NCI-H1694 treated with DMSO at 0.1 percent for 48 hours (cell line): ENCODE measurements at places on chromosomes 11 and 22.

DNA sequence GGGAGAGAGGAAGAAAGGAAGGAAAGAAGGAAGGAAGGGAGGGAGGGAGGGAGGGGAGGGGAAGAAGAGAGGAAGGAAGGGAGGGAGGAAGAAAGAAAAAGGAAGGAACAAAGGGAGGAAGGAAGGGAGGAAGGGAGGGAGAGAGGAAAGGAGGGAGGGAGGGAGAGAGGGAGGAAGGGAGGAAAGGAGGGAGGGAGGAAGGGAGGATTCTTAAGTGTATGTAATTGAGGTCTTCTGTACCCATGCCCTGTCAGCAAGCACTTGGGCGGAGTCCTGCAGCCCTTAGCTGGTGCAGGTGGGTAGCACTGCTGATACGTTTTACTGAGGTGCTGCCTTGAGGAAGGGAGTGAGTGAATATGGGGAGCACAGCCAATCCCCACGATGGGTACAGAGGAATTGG, 56.9 kb upstream of the RASD2 start:
- no peak for DNase-seq

- no peak for DNase-seq
These were observed 99.7 kb upstream of the HSD17B12 start for GRCh38 chr11:43580735-43581369.

DNA sequence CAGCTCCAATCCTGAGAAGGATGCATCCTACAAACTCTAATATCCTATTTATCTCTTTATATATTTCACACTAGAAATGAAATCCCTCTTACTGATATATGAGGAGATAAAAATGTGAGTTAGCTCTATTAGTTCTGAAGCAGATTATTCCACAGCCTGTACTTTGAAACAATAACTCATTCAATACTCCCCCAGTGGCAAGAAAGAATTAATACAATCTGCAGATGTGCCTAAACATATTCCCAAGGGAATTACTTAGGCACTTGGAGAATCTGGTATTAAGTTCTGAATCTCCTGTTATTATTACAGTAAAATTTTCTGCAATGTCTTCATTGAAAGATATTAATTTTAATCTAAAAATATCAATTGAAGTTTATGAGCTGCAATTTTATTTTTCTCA, 59.4 kb downstream of the DDI1 start:
- DNase-seq = no peak

DNA sequence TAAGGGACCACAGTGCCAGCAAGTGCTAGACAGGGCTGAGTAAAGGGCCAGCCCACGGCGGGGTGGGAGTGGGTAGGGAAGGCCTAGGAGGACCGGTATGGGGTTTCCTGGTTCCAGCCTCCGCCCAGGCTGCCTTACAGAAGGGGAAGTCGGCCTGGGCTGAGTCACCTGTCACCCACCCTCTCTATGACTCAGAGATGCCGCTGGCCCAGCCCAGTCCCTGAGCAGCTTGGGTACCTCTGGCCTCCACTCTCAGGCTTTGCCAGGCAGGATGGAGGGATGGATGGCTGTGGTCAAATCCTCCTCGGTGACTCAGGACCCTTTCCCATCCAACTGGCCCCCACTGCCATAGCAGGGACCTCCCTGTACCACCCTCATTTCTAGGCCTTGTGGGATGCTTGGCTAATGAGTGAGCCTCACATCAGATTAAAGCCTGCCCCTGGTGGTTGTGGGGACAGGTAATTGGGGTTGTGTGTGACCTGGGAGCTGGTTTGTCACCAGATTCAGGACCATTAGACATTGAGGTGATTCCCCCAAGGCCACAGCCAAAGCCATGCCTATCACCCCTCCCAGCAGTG, 13.9 kb downstream of the SLC35E4 start:
- DNase-seq = no peak

DNA sequence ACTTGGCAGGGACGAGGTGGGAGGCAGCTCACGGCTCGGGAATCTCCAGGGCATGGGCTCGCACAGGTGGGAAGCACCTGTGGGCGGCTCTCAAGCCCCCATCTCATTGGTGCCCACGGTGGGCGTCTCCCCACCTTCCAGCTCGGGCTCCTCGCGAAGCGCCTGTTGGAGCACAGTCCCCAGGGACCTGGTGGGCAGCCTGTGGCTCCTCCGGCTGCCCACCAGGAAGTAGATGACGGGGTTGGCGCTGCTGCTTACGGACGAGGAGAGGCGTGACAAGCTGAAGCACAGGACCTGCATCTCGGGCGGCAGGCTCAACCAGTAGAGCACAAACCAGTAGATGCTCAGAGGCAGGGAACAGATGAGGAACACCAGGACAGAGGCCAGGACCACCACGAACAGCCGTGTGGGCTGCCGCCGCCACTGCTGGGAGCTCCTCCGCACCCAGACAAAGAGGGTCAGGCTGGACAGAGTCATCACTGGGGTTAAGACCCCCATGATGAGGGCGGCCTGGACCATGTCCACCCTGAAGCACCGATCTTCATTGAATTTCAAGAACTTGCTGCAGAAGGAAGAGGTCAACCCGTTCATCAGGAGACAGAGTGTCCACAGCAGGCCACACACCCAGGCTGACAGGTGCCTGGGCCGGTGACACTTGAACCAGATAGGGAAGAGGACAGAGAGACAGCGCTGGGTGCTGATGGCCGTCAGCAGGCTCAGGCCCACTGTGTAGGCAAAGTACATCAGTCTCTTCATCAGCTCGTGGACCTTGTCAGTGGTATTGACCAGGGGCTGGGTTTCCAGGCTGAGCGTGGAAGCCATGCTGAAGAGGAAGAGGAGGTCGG, 633 bp downstream of the MRGPRD start:
- DNase-seq = no peak

DNA sequence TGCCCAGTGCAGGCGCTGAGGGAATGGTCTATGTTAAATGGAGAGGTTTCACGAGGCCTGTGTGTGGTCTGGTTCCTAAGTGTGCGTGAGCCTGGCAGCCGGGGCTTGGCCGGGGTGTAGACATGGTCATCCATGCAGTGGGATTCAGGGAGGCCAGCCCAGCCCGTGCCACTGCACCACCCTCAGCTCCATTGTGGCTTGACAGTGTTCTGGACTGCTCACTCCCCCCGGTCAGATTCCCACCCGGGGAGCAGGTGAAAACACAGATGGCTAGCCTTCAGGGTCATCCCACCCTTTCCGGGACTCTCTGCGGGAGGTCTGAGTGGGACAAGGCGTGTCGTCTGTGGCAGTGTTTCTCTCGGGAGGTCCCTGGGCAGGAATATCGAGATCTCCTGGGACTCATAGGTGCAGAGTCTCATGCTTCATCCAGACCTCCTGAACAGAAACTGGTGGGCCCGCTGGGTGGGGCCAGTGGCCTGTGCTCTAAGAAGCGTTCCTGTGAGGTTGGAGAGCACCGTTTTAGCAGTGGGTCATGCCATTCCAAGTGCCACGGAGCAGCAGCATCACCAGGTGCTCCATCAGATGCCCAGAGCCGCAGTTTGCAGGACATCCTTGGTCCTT, 52.3 kb downstream of the ST14 start:
- no peak for DNase-seq

DNA sequence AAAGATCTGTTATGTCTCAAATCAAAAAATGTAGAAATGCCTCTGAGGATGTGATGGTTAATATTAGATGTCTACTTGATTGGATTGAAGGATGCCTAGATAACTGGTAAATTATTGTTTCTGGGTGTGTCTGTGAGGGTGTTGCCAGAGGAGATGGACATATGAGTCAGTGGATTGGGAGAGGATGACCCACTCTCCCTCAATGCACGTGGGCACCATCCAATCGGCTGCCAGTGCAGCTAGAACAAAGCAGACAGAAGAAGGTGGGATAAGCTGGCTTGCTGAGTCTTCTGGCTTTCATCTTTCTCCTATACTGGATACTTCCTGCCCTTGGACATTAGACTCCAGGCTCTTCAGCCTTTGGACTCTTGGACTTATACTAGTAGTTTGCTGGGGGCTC, 430.3 kb downstream of the SOX6 start:
- DNase-seq = no peak

DNA sequence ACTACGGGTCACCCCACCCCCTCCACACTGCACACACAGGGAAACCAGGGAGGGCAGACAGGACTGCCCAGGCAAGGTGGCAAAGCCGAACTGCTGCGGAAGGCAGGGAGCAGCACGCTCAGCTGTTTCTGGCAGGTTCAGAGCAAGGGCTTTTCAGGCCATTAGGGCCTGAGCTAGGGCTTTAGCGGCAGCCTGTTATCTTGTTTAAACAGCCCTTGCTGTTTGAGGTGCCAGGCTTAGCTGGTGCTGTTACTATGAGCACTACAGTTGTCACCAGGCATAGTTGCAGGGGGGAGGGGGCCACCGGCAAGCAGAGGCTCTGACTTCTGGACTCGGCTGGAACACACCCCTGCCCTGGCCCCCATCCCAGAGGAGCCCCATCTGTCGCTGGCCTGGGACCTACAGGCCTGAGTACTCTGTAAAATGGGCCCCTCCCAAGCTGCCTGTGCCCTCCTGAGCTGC, 34.9 kb downstream of the RSPH14 start:
- peak; percentile 56 for DNase-seq

GRCh38 chr22:47422736-47423135, 660.3 kb downstream of the TBC1D22A start:
- no peak for DNase-seq

- DNase-seq = no peak
These were observed 15.0 kb downstream of the CRTAM start for GRCh38 chr11:122853261-122853660.

GRCh38 chr11:2169005-2169378, 2.6 kb downstream of the TH start:
- no peak for DNase-seq

- DNase-seq = no peak
These were observed 72.1 kb downstream of the AMOTL1 start for GRCh38 chr11:94840209-94840608.

DNA sequence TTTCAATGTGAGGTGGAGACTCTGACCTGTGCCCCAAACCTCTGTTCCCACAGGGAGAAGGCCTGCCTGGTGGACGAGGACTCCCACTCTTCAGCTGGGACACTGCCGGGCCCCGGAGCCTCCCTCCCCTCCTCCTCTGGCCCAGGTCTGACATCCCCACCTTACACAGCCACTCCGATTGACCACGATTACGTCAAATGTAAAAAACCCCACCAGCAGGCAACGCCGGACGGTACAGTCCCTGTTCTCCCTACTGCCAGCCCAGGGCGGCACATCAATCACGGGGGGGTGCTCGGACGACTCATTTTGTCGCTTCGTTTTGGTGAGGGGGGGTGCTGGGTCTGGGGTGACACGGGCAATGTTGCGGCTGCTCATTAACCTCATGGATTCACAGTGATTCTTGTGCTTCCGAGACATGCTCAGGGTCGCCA, 83.3 kb upstream of the SUSD2 start:
- DNase-seq = no peak

DNA sequence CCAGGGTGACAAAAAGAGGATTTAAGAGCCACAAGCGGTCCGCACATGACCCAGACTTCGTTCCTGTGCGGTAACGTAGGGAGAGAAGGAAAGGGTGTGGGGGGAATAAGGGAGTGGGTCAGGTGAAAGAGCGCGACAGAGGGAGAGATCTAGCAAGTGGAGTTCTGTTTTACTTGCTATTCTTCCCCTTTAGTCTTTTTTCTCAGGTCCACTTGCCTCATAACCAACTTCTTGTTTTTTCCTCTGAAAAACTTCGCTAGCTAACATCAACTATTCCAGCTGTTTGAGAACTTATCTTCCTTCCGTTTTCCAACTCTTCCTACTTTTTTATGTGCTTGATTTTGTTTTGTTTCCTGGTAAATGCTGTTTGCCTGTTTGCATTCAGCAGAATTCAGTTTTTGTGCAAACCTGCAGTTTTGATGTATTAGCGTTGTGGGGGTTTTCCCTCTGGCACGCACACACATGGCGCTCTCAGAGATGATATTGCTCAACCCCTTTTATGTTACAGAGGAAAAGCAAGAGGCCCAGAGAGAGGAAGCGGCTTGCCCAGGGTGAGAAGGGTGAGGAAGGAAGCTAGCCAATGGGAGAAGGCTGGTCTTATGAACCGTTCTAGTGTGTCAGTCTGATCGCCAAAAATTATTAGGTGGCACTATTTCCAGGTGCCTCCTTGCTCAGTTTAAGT, 592 bp upstream of the CTSC start:
- no peak for DNase-seq

DNA sequence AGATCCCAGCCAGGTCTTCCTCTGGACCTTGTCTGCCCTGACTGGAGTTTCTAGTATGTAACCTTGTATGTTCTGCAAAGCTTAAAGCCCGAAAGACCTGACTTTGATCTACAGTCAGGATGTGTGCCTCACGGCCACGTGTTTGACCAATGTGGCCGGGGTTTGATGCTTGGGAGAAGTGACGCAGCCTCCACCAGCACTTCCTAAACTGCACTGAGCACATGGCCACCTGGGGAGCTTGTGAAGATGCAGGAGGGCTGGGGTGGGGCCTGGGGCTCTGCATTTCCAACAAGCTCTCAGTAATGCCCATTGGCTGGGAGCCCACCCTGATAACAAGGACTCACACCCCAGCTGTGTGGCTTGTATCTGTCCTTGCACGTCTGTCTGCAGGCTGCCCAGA, 53.2 kb downstream of the NAT10 start:
- no peak for DNase-seq

GRCh38 chr11:125685228-125685627, 4.6 kb upstream of the ACRV1 start:
- DNase-seq = no peak

GRCh38 chr22:42895541-42895981, 38.5 kb upstream of the ARFGAP3 start:
- DNase-seq = no peak

DNA sequence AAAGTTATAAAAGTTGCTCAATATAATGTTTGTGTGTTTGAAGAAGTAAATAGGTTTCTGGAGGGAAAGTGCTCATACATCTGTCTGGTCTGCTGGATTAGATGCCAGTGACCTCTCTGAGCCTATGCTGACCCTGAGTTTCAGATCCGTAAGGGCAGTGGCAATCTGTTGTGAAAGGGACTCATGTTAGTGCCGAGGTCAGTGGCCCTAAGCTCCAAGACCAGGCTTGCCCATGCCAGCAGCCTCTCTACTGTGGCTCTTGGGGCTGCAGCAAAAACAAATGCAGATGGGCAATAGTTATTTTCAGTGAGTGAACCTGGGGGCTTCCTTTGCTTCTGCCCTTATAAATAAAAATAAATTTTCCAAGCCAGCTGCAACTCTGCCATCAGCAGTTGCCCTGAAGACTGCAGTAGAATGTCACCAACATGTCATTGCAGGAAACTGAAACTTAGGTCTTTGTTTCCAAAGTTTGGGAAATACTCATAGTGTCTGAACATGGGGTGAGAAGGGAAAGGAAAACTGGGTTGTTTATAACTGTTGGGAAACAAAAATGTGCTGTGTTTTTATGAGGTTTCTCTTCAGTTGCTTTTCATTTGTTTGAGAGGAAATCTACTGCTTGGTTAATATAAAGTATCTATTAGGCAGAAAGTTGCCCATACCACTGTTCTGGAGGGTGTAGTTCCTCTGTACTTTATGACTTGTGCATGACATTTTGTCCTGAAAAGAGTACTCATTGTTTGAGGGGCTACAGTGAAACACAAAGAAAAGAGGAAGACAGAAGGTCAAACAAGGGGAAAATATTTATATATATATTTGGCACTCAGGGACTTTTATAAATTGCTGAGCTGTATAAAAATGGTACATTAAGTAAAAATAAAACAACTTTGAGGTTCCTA, 9.5 kb upstream of the MS4A4E start:
- DNase-seq = no peak

GRCh38 chr11:119705362-119705761, 23.6 kb downstream of the NECTIN1 start:
- no peak for DNase-seq

GRCh38 chr11:120239713-120240640, at the start of gene POU2F3:
TSS of gene POU2F3 (plus strand) at chr11:120240140. CDS start at chr11:120240344, 204 bp downstream.
- DNase-seq = no peak
